ENCODE measurements at places on chromosomes 7 and 10. TPM values are rescaled to one million over a fixed set of nuclear protein-coding genes. Genes with fewer than 3 reads are reported as not detected.

DNA sequence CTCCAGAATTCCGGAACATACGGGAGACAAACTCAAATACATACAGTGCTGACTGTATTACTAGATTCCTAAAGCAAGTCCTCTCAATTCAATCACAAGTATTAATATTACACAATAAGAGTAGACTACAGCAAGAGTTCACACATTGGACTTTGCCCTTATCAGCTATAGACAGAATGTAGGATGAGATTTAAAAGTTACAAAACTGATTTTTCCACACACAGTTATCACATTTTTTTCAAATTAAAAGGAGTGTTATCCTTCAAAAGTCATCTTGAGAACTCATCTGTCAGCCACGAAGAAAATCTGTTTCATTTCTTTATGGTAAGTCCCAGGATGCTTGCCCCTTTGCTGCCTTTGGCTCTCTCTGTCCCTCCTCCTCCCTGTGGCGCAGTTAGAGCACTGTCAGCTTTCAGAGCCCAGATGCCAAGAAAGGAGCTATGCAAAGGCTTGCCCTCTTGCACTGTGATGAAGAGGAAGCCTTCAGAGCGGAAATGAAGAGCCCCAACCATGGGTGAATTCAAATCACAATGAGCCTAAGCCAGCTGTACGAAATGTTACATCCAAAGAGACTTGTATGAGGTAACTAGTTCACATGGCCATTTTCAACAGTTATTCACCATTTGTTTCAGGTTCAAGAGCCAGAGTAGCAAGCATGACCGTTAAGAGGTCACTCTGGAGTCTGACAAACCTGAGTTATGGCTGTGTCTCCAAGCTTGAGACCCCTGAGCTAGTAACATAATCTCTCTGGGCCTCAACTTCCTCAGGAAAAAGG lies 10.7 kb downstream of the NCOA4 start:
- H3K4me1 ChIP-seq: peaks cover 46% of the 10 kb centered on the region
- H3K27ac ChIP-seq: no peak overlapping the region
- peak overlapping the region; percentile 1 for H3K4me3 ChIP-seq
- H3K27me3 ChIP-seq: no peaks in the 10 kb centered on the region

- H3K4me1 ChIP-seq: no peaks in the 10 kb centered on the region
- H3K27ac ChIP-seq: no peak overlapping the region
- H3K36me3 ChIP-seq: no peaks in the 10 kb centered on the region
- no peak overlapping the region for H3K4me3 ChIP-seq
- no peaks in the 10 kb centered on the region for H3K27me3 ChIP-seq
- DNase-seq: no peak
Measured at GRCh38 chr7:115635376-115635775, 395.2 kb downstream of the TFEC start.

GRCh38 chr7:100540073-100540723 lies 1.2 kb downstream of the AGFG2 start:
- no peaks in the 10 kb centered on the region for H3K36me3 ChIP-seq
- peak overlapping the region; percentile 81 for H3K4me3 ChIP-seq
- no peak for DNase-seq
- H3K27me3 ChIP-seq: no peaks in the 10 kb centered on the region

- no peak for DNase-seq
- no peaks in the 10 kb centered on the region for H3K36me3 ChIP-seq
- H3K27me3 ChIP-seq: no peaks in the 10 kb centered on the region
- H3K27ac ChIP-seq: no peak overlapping the region
- peaks cover 5% of the 10 kb centered on the region for H3K4me1 ChIP-seq
Measured at GRCh38 chr10:101165736-101166135, 34.6 kb downstream of the TLX1 start.

GRCh38 chr10:30500963-30501504 lies 67.0 kb downstream of the MAP3K8 start:
- no peak overlapping the region for H3K4me3 ChIP-seq
- no peaks in the 10 kb centered on the region for H3K4me1 ChIP-seq
- no peak for DNase-seq
- H3K27ac ChIP-seq: no peak overlapping the region
- no peaks in the 10 kb centered on the region for H3K27me3 ChIP-seq

The CPVL gene
- total RNA-seq: 20.0 TPM

The CABCOCO1 gene
- total RNA-seq: 3.1 TPM

All from sigmoid colon (tissue), 7 donors.